Activated naive CD4-positive, alpha-beta T cell treated with anti-CD3 and anti-CD28 coated beads for 36 hours (primary cell): ENCODE measurements at places on chromosomes 12 and 14. TPM values are rescaled to one million over a fixed set of nuclear protein-coding genes. Genes with fewer than 3 reads are reported as not detected.

- no peaks in the 10 kb centered on the region for H3K36me3 ChIP-seq
- peak; percentile 5 for DNase-seq
- no peaks in the 10 kb centered on the region for H3K27me3 ChIP-seq
- no peak overlapping the region for H3K27ac ChIP-seq
These were observed 33.1 kb downstream of the FERMT2 start for GRCh38 chr14:52917735-52918134.

The GARIN6 gene
- total RNA-seq: not detected

The GLI1 gene
- not detected for total RNA-seq

The GAS2L3 gene
- 4.7 TPM for total RNA-seq

- no peaks in the 10 kb centered on the region for H3K36me3 ChIP-seq
- H3K4me3 ChIP-seq: no peak overlapping the region
- H3K4me1 ChIP-seq: peaks cover 10% of the 10 kb centered on the region
- no peak overlapping the region for H3K27ac ChIP-seq
These were observed 898 bp downstream of the SDSL start for GRCh38 chr12:113422886-113423669.

The FITM1 gene
- total RNA-seq: 0.30 TPM
